ENCODE measurements at places on chromosomes 5 and 9. TPM values are rescaled to one million over a fixed set of nuclear protein-coding genes. Genes with fewer than 3 reads are reported as not detected.

RNF38 gene
- total RNA-seq, result 73.6 TPM

ST6GALNAC4 gene
- 47.0 TPM for total RNA-seq

REEP2 gene
- 0.44 TPM for total RNA-seq

ZNF658 gene
- 8.6 TPM for total RNA-seq

GRCh38 chr9:131992906-131993657 lies 86.6 kb downstream of the MED27 start:
- H3K36me3 ChIP-seq, result peaks cover 13% of the 10 kb centered on the region
- no peak for DNase-seq
- H3K27ac ChIP-seq, result no peak overlapping the region
- H3K27me3 ChIP-seq, result no peaks in the 10 kb centered on the region
- peaks cover 9% of the 10 kb centered on the region for H3K4me1 ChIP-seq
- no peak overlapping the region for H3K4me3 ChIP-seq

- no peaks in the 10 kb centered on the region for H3K36me3 ChIP-seq
- no peaks in the 10 kb centered on the region for H3K27me3 ChIP-seq
- no peak overlapping the region for H3K27ac ChIP-seq
- no peaks in the 10 kb centered on the region for H3K4me1 ChIP-seq
Measured at GRCh38 chr5:4766101-4766500, 374.0 kb upstream of the ADAMTS16 start.

DNA sequence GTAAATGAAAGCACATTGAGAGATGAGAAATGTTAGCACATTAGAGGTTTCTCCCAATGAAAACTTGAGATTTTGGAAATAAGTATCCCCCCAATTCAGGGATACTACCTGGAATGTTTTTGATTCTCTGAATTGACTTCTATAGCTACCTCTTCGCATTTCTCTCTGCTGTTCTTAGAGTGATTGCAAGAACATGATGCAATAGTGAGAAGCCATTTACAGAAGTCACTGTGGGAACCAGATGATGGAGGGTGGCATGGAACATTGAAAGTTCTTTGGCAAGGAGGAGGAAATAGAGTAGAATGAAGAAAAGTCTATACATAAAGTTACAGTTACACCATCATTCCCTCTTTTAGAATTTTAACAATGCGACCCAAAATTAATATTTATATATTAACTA lies 9.2 kb downstream of the NPR3 start:
- DNase-seq, result no peak
- no peak overlapping the region for H3K4me3 ChIP-seq
- H3K4me1 ChIP-seq, result peaks cover under 1% of the 10 kb centered on the region
- peaks cover 7% of the 10 kb centered on the region for H3K27me3 ChIP-seq
- no peak overlapping the region for H3K27ac ChIP-seq

DNA sequence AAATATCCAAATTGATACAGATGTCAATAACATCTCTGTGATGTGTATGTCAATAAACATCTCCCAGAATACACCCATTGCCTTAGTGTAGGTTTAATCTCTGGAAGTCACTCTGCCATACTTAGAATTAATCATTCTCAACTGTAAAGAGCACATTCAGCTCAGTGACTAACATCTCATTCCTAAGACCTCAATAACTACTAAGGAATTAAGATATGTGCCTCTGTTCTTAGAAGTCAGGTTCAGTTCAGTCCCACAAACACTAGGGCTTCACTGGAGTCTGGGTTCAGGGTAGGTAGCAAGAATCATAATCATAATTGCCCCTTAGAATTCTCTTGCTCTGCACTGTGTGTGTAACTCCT lies 31.7 kb downstream of the UGCG start:
- peaks cover 14% of the 10 kb centered on the region for H3K36me3 ChIP-seq
- no peak overlapping the region for H3K27ac ChIP-seq
- peaks cover 39% of the 10 kb centered on the region for H3K4me1 ChIP-seq

DNA sequence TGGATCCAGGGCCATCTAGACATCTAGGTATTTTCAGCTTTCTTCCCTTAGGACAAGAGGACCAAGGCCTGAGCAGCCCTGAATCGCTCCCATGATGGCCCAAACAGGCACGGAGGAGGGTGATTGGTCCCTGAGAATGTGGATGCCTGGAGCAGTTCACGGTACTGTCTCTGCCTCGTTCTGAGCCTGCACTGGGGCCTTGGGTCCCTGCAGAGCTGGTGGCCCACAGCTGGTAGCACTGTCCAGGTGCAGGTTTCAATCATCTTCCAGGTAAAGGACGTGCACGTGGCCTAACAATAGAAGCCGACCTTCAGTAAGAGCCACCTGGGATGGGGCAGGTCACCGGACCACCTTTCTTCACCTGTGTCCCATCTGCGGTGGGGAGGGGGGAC lies 19.4 kb upstream of the FCN1 start:
- no peak overlapping the region for H3K27ac ChIP-seq
- DNase-seq, result no peak
- H3K36me3 ChIP-seq, result no peaks in the 10 kb centered on the region
- H3K4me1 ChIP-seq, result no peaks in the 10 kb centered on the region
- H3K4me3 ChIP-seq, result no peak overlapping the region

DNA sequence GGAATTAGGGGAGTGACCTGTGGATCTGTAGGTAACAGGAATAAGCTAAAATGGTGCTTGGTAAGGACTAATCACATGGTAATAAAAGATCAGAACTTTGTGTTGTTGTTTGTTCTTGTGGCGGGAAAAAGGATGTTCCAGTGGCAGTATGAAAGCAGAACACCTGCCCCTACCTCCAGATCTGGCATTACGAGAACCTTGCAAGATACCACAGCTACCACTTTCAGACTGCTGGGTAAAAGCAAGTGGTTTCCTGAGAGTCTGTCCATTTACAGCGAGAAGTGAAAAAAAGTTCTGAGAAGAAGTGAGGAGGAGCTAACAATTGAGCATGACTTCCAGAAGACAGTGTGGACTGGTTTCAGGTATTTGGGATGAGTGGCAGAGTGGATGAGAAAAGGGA lies 252.5 kb downstream of the TLE4 start:
- peaks cover 17% of the 10 kb centered on the region for H3K27me3 ChIP-seq
- no peaks in the 10 kb centered on the region for H3K36me3 ChIP-seq
- no peak for DNase-seq
- peaks cover 11% of the 10 kb centered on the region for H3K4me1 ChIP-seq
- no peak overlapping the region for H3K27ac ChIP-seq

DNA sequence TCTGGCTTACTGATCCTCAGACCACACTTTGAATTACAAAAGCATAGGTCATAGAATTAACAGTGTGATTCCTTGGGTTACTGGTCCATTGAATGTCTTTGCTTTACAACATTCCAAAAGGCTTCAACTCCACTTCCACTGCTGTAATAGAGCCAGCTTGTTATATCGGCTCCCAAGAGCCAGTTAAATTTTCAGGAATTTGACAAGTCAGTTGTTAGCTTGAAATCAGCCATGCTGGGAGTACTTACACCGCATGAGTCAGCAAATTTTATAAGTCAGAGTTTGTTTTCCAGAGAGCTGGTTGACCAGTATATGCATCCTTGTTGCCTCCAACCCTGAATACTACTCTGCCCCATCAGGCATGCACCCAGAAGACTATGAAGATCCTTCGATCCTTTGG lies 73.1 kb downstream of the FOXB2 start:
- H3K4me1 ChIP-seq, result no peaks in the 10 kb centered on the region
- peaks cover 12% of the 10 kb centered on the region for H3K27me3 ChIP-seq

DNA sequence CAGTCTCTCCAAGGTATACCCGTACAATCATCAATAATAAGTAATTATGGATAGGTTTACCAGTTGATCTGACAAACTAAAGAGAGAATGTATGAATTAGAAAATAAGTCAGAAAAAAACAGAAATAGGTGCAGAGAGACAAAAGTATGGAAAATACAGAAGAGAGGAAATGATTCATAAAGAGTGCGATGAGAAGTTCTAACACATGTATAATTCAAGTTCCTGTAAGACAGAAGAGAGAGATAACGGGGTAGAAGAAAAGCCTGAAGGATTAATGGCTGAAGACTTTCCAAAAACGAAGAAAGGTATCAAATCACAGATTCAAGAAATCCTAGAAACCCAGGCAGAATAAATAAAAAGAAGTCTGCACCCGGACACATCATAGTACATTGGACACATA lies 16.2 kb upstream of the SMU1 start:
- no peak for DNase-seq
- no peak overlapping the region for H3K4me3 ChIP-seq
- H3K36me3 ChIP-seq, result no peaks in the 10 kb centered on the region
- H3K4me1 ChIP-seq, result peaks cover 5% of the 10 kb centered on the region
- no peaks in the 10 kb centered on the region for H3K27me3 ChIP-seq
- H3K27ac ChIP-seq, result no peak overlapping the region

DNA sequence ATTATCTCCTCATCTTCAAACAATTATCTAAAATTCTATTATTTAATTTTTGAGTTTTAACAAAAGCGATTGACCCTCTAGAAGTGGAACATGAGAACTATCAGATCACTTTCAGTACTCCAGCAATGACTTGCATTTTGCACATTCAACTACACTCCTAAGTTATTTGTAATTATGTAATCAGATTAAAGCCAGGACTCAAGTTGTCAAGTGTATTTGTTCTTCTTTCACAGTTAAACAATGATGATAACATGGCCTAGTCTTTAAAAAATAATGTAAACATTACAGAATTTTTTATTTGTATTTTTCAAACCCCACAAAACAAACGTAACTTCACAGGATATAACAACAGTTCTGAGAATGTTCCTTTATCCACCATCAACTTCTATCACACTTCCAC lies 2148.9 kb upstream of the ACO1 start:
- DNase-seq, result no peak
- no peaks in the 10 kb centered on the region for H3K36me3 ChIP-seq
- H3K27ac ChIP-seq, result no peak overlapping the region
- H3K4me3 ChIP-seq, result no peak overlapping the region

GRCh38 chr9:370086-370485 lies 155.4 kb downstream of the DOCK8 start:
- peaks cover 5% of the 10 kb centered on the region for H3K36me3 ChIP-seq
- H3K4me1 ChIP-seq, result no peaks in the 10 kb centered on the region
- DNase-seq, result no peak

- H3K4me1 ChIP-seq, result peaks cover 30% of the 10 kb centered on the region
- H3K36me3 ChIP-seq, result no peaks in the 10 kb centered on the region
- DNase-seq, result no peak
- H3K27me3 ChIP-seq, result peaks cover 19% of the 10 kb centered on the region
Measured at GRCh38 chr9:81685763-81686613, 3.4 kb downstream of the TLE1 start.

GRCh38 chr5:132385326-132386105 lies 16.0 kb downstream of the SLC22A5 start:
- peak; percentile 86 for DNase-seq
- no peaks in the 10 kb centered on the region for H3K36me3 ChIP-seq

GRCh38 chr9:962023-962422 lies 14.4 kb upstream of the DMRT3 start:
- no peak for DNase-seq
- H3K4me1 ChIP-seq, result no peaks in the 10 kb centered on the region
- H3K4me3 ChIP-seq, result no peak overlapping the region
- peaks cover 72% of the 10 kb centered on the region for H3K27me3 ChIP-seq

DNA sequence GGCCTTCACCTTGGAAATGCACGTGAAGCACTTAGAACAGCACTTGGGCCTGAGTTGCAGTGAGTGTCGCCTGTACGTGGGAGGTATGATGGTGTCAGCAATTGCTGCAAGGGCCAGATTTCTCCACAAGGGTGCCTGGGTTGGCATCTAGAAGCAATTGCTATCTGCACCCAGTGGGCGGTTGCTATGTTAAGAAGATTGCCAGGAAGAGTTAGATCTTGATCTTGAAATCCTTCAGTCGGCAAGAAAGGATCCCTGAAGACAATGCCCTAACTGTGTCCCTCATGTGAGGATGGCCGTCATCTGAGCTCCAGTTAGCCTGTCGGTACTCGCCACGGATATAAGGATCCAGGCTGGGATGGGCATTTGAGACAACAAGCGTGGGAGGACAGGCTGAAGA lies 62.9 kb downstream of the MAMDC2 start:
- H3K27ac ChIP-seq, result no peak overlapping the region
- H3K27me3 ChIP-seq, result peaks cover 7% of the 10 kb centered on the region
- H3K36me3 ChIP-seq, result no peaks in the 10 kb centered on the region
- no peak for DNase-seq
- peaks cover 1% of the 10 kb centered on the region for H3K4me1 ChIP-seq

- no peak for DNase-seq
- no peaks in the 10 kb centered on the region for H3K36me3 ChIP-seq
- peaks cover 29% of the 10 kb centered on the region for H3K4me1 ChIP-seq
- no peaks in the 10 kb centered on the region for H3K27me3 ChIP-seq
- no peak overlapping the region for H3K4me3 ChIP-seq
Measured at GRCh38 chr5:72842816-72843215, 26.4 kb downstream of the TNPO1 start.

DNA sequence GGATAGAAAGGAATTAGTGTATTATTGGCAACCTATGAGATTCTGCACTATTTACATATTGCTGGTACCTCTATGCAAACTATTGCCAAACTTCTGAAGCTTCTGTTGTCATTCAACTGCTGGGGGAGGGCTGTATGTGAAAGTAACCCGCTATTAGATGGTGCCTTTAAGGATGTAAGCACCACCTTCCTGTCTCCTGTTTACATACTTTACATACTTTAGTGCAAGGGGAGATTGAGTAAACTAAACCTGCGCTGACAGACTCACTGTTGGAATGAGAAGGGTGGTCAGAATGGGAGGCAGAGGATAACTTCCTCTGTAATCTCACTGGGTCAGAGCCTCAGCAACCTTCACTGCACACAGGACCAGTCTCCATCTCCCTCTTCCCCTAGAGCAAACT lies 123.8 kb downstream of the NR3C1 start:
- peaks cover 9% of the 10 kb centered on the region for H3K4me1 ChIP-seq
- H3K27me3 ChIP-seq, result no peaks in the 10 kb centered on the region
- DNase-seq, result no peak
- no peak overlapping the region for H3K4me3 ChIP-seq
- peaks cover 70% of the 10 kb centered on the region for H3K36me3 ChIP-seq
- H3K27ac ChIP-seq, result no peak overlapping the region

GRCh38 chr9:135490980-135491464 lies 9.5 kb upstream of the MRPS2 start:
- no peaks in the 10 kb centered on the region for H3K36me3 ChIP-seq
- peaks cover 15% of the 10 kb centered on the region for H3K27me3 ChIP-seq

DNA sequence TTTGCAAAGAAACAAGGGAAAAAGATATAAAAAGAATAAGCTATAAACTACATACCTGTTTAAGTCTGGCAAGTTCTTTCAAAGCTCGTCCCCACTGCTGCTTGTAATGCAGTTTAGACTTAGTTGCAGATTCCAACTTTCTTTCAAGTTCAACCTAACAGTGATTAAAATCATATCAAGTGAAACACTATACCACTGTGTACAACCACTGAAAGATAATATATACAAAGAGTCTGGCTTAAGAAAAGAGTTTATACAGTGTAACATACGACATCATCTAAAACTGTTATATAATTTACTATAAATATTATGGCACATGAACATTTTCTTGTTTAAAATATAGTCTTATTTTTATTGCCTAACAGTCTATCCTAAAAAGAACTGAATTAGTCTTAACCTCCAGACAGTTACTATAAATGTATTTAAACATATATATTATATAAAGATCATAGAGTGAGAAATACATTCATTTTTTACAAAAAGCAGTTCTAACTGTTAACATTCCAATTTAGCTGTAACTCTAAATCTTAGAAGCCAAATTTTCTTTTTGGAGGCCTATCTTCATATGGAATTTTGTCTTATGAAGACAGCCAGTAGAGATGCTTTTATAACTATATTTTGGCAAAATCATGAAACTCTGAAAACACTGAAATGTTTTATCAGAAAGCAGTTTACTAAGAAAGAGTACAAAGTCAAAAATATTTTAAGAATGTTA lies 58.6 kb downstream of the CEP120 start:
- H3K36me3 ChIP-seq, result peaks cover 74% of the 10 kb centered on the region
- H3K27ac ChIP-seq, result no peak overlapping the region
- H3K4me1 ChIP-seq, result peaks cover 2% of the 10 kb centered on the region

All from naive thymus-derived CD8-positive, alpha-beta T cell (primary cell).